ENCODE measurements at places on chromosomes 1 and 21. TPM values are rescaled to one million over a fixed set of nuclear protein-coding genes. Genes with fewer than 3 reads are reported as not detected.

The AGO4 gene
- total RNA-seq, result 10.2 TPM

DNA sequence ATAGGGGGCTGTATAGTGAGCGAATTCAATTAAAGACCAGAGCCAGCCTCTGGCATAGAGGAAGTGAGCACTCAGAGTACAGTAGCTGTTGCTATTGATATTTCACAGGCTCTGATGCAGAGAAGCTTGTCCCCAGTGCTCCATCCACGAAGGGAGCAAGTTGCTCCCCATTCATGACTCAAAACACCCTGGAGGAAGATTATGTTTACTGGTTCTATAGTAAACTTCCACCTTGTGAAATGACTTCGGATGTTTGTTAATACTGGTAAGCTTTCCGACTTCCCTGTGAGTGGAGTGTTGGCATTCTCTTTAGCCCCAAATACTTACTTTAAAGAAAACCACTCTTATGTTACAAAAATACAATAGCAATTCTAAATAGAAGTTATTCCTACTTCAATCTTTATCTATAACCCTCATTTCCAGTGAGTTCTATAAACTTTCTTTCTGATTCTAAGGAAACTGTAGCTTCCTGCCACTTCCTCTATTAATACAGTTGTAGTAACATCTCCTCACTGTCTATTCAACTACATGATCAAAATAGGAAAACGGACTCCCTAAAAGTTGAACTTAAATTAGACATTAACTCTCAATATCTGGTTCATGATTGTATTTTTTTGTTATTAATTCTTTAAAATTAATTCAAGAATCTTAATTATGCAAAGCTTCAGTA, 46.4 kb downstream of the ZNF281 start:
- no peaks in the 10 kb centered on the region for H3K36me3 ChIP-seq
- H3K27me3 ChIP-seq, result peaks cover 5% of the 10 kb centered on the region
- no peak overlapping the region for H3K4me3 ChIP-seq
- no peak for DNase-seq
- peaks cover 4% of the 10 kb centered on the region for H3K4me1 ChIP-seq

DNA sequence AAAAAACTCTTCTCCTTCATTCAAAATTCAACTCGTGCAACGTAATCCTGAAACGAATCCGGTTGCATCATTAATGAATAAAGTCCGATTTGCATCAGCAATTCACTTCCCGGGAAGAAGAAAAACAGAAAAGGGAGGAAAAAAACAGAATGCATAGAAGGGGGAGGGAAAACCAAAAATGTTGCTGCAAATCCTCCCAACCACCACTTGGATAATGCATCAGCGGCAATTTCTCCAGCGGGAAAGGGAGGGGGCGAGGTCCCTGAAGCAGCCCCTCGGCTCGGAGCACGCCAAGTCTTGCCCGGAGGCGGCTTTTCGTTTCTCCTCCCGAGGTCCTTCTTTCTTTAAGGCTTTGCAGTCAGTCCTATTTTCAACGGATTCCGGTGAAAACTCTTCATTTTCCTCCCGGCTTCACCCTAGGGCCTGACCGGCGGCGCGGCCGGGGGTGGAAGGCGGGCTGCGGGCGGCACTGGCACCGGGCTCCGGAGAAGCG, 723 bp downstream of the CDC42BPA start:
- no peaks in the 10 kb centered on the region for H3K36me3 ChIP-seq
- H3K27me3 ChIP-seq, result peaks cover 49% of the 10 kb centered on the region
- DNase-seq, result no peak
- H3K4me1 ChIP-seq, result no peaks in the 10 kb centered on the region

DNA sequence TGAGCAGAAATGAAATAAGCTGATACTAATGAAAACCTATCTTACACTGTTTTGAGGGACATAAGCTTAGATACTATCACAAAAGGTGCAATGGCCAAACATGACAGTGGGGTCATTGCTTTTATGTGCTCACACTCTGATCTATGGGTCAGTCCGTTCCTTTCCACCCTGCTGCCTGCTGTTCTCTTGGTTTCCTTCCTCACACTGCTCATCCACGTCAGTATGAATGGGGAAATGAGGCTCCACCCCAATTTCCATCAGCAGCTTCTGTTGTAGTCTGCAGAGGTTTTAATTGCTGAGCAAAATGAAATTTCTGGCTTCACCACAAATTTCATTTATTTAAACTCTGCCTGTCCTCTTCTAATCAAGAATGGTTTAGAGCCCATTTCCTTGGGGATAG, 155.2 kb downstream of the GABPA start:
- no peak overlapping the region for H3K4me3 ChIP-seq
- H3K4me1 ChIP-seq, result no peaks in the 10 kb centered on the region
- no peak overlapping the region for H3K27ac ChIP-seq
- no peak for DNase-seq
- H3K36me3 ChIP-seq, result no peaks in the 10 kb centered on the region

DNA sequence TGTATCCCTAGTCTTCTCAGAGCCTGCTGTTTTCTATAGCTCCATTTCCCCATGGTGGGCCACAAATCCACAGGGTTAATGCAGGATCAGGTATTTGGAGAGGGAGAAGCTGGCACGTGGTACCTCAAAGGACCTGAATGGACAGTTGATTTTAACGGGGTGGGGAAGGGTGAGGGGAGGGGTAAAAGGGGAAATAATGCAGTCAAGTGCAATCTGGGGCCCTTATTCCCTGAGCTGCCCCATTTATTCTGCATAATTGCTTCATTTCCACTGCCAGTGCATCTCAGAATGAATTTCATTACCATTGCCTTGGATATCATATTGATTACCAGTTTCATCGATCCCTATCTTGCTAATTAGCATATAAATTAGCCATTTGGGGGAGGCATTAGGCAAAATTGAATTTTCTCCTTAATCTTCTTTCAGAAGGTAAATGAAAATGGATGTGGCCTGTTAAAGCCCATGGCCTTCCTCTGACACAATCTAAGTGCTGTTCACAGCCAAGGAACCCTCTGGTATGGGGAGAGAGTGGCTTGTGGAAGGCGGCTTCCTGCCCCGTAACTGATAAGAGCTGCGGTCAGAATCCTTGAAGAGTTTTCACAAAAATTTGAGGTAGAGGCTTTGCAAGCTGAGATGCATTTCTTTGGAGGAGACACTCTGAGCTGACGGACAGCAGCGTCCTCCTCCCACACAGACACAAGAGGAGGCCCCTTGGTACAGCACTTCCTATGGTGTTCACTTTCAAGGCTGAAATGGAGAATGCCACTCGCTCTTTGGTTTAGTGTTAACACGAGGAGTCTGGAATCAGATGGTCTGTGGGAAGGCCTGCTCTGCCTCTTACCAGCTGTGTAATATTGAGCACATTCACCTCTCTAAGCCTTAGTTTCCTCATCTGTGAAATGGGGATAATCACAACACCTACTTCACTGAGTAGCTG, 34.4 kb downstream of the PHC2 start:
- H3K27me3 ChIP-seq, result peaks cover 19% of the 10 kb centered on the region
- no peaks in the 10 kb centered on the region for H3K36me3 ChIP-seq
- no peak overlapping the region for H3K4me3 ChIP-seq

GRCh38 chr21:25834381-25834780, 99.6 kb downstream of the GABPA start:
- no peak for DNase-seq
- H3K36me3 ChIP-seq, result no peaks in the 10 kb centered on the region
- H3K27me3 ChIP-seq, result peaks cover 9% of the 10 kb centered on the region
- H3K4me1 ChIP-seq, result no peaks in the 10 kb centered on the region
- H3K27ac ChIP-seq, result no peak overlapping the region

The ZNF683 gene
- not detected for total RNA-seq

The BSND gene
- total RNA-seq, result not detected

- no peak for DNase-seq
- H3K27me3 ChIP-seq, result peaks cover 15% of the 10 kb centered on the region
- no peak overlapping the region for H3K4me3 ChIP-seq
- H3K4me1 ChIP-seq, result no peaks in the 10 kb centered on the region
Measured at GRCh38 chr1:208641579-208642280, 397.5 kb upstream of the PLXNA2 start.

GRCh38 chr1:19647643-19648042, 3.5 kb downstream of the NBL1 start:
- H3K4me3 ChIP-seq, result no peak overlapping the region
- H3K27me3 ChIP-seq, result peaks cover 12% of the 10 kb centered on the region
- H3K36me3 ChIP-seq, result no peaks in the 10 kb centered on the region
- H3K4me1 ChIP-seq, result peaks cover 9% of the 10 kb centered on the region
- H3K27ac ChIP-seq, result no peak overlapping the region

GRCh38 chr1:200899015-200899386, 4.3 kb downstream of the INAVA start:
- peaks cover 17% of the 10 kb centered on the region for H3K27me3 ChIP-seq
- H3K36me3 ChIP-seq, result no peaks in the 10 kb centered on the region
- no peak for DNase-seq
- H3K27ac ChIP-seq, result peak overlapping the region; percentile 66
- H3K4me1 ChIP-seq, result peaks cover 6% of the 10 kb centered on the region

GRCh38 chr21:26093122-26093521, 77.4 kb downstream of the APP start:
- no peaks in the 10 kb centered on the region for H3K36me3 ChIP-seq
- no peaks in the 10 kb centered on the region for H3K4me1 ChIP-seq
- H3K27ac ChIP-seq, result no peak overlapping the region
- H3K27me3 ChIP-seq, result no peaks in the 10 kb centered on the region
- no peak overlapping the region for H3K4me3 ChIP-seq

DNA sequence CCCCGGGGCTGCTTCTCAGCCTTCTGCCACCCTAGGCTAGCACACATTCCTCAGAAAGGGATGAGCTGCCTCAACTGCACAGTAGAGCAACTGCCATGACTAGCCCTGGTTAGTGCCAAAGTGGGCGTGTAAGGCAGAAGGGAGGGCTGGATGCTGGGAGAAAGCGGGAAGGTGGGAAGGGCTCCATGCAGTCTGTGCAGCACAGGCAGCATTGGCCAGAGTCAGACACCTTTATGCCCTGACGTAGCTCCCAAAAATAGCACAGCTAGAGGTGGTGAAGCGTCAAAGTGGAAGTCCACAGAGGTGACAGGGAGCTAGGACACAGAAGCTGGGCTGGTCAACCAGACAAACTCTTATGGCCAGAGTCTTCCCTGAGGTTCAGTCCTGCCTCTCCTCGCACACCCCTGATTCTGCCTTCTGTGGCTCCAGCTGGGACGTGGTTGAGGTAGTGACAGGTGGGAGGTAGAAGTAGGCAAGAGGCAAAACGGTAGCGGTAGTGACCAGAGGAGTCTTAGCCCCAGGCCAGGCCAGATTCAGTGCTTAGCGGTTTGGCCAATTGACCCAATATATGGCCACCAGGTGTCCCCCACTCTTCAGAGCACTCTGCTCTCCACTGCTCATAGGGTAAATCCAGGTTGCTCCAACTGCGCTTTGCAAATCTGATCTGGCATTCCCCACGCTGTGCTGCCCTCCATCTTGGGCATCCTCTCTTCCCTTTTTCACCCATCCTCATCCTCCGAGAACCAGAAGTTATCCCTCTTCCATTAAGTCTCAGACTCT, 45.6 kb downstream of the DDX20 start:
- H3K36me3 ChIP-seq, result no peaks in the 10 kb centered on the region
- no peak overlapping the region for H3K4me3 ChIP-seq
- peaks cover 2% of the 10 kb centered on the region for H3K27me3 ChIP-seq

The AK5 gene
- 1.2 TPM for total RNA-seq

GRCh38 chr1:17569200-17570139, 30.0 kb downstream of the ARHGEF10L start:
- no peak overlapping the region for H3K4me3 ChIP-seq
- H3K27me3 ChIP-seq, result peaks cover 14% of the 10 kb centered on the region
- no peak for DNase-seq
- H3K4me1 ChIP-seq, result no peaks in the 10 kb centered on the region
- H3K36me3 ChIP-seq, result no peaks in the 10 kb centered on the region

- no peaks in the 10 kb centered on the region for H3K4me1 ChIP-seq
- no peak overlapping the region for H3K4me3 ChIP-seq
- no peaks in the 10 kb centered on the region for H3K27me3 ChIP-seq
- no peak for DNase-seq
- no peaks in the 10 kb centered on the region for H3K36me3 ChIP-seq
- no peak overlapping the region for H3K27ac ChIP-seq
Measured at GRCh38 chr1:49293016-49293415, 516.3 kb upstream of the BEND5 start.

DNA sequence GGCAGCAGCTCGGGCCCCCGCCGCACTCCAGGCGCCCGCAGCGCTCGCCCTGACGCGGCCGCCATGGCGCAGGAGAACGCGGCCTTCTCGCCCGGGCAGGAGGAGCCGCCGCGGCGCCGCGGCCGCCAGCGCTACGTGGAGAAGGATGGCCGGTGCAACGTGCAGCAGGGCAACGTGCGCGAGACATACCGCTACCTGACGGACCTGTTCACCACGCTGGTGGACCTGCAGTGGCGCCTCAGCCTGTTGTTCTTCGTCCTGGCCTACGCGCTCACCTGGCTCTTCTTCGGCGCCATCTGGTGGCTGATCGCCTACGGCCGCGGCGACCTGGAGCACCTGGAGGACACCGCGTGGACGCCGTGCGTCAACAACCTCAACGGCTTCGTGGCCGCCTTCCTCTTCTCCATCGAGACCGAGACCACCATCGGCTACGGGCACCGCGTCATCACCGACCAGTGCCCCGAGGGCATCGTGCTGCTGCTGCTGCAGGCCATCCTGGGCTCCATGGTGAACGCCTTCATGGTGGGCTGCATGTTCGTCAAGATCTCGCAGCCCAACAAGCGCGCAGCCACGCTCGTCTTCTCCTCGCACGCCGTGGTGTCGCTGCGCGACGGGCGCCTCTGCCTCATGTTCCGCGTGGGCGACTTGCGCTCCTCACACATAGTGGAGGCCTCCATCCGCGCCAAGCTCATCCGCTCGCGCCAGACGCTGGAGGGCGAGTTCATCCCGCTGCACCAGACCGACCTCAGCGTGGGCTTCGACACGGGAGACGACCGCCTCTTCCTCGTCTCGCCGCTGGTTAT, 2.8 kb downstream of the KCNJ9 start:
- DNase-seq, result no peak
- H3K36me3 ChIP-seq, result no peaks in the 10 kb centered on the region
- peaks cover 10% of the 10 kb centered on the region for H3K4me1 ChIP-seq
- H3K4me3 ChIP-seq, result peak overlapping the region; percentile 66
- no peak overlapping the region for H3K27ac ChIP-seq

The ARTN gene
- not detected for total RNA-seq

DNA sequence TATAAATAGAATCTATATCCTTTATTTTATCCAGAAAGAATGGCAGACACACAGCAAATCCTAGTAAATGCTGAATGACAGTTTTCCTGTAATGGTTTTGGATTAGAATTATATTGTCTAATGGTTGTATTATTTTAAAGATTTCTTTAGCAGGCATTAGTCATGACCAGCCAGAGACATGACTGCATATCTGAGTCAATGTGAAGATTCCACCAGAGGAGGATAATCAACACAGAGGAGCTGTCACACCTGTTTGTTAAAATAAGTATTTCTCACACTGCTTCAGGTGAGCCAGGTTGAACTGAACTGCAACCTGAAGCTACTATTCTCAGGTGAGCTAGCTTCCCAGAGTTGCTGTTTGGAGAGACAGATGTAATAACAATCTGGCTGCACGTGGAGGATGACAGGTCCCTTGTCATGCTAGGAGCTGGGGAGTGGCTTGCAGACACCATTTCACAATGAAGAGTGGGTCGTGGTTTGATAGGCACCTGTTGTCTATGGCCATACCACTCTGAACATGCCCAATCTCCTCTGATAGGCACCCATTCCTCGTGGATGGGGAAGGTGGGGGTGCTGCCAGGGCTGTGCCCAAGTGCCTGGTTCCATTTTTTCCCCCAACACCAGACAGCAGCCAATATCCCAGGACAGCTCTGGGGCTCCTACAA, 94.3 kb downstream of the KCNJ6 start:
- no peaks in the 10 kb centered on the region for H3K4me1 ChIP-seq
- DNase-seq, result no peak

- DNase-seq, result no peak
- H3K4me1 ChIP-seq, result peaks cover 25% of the 10 kb centered on the region
- peak overlapping the region; percentile 98 for H3K4me3 ChIP-seq
- H3K27ac ChIP-seq, result peak overlapping the region; percentile 97
- no peaks in the 10 kb centered on the region for H3K36me3 ChIP-seq
- no peaks in the 10 kb centered on the region for H3K27me3 ChIP-seq
Measured at GRCh38 chr1:95073446-95073845, 695 bp upstream of the ALG14 start.
